ENCODE measurements at places on chromosomes 16 and 17.

GRCh38 chr16:68779891-68780290, 42.8 kb downstream of the CDH1 start:
- H3K27ac ChIP-seq, result peak overlapping the region; percentile 87
- H3K36me3 ChIP-seq, result no peaks in the 10 kb centered on the region
- no peak for DNase-seq
- no peak overlapping the region for H3K4me3 ChIP-seq
- H3K27me3 ChIP-seq, result no peaks in the 10 kb centered on the region

DNA sequence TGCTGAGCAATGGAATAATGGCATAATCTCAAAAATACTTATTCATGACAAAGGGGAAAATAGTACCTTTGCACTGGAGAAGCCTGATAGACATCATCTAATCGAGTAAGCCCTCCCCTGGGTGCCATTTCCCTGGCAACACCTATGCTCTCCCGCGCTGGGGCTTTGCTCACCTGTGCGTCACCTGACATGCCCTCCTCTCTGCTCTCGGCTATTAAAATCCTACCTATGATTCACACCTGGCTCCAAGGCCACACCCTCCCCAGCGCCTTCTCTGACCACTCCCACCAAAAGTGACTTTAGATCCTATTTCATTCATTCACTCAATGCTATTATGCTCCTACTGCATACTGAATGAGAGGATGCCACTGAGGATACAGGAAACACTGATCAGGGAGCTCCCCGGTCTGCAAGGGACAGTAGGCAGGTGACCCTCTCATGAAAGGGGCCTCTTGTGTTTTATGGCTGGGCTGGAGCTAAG, 83.9 kb downstream of the NT5M start:
- no peaks in the 10 kb centered on the region for H3K36me3 ChIP-seq
- H3K4me1 ChIP-seq, result peaks cover 5% of the 10 kb centered on the region
- no peak for DNase-seq
- H3K4me3 ChIP-seq, result no peak overlapping the region

GRCh38 chr17:10956821-10957220, 118.9 kb upstream of the PIRT start:
- no peaks in the 10 kb centered on the region for H3K36me3 ChIP-seq
- no peak overlapping the region for H3K27ac ChIP-seq
- H3K27me3 ChIP-seq, result peaks cover 3% of the 10 kb centered on the region
- no peaks in the 10 kb centered on the region for H3K4me1 ChIP-seq
- no peak for DNase-seq

GRCh38 chr16:69669577-69669976, 56.8 kb downstream of the NQO1 start:
- DNase-seq, result no peak
- no peaks in the 10 kb centered on the region for H3K27me3 ChIP-seq
- H3K4me1 ChIP-seq, result no peaks in the 10 kb centered on the region

DNA sequence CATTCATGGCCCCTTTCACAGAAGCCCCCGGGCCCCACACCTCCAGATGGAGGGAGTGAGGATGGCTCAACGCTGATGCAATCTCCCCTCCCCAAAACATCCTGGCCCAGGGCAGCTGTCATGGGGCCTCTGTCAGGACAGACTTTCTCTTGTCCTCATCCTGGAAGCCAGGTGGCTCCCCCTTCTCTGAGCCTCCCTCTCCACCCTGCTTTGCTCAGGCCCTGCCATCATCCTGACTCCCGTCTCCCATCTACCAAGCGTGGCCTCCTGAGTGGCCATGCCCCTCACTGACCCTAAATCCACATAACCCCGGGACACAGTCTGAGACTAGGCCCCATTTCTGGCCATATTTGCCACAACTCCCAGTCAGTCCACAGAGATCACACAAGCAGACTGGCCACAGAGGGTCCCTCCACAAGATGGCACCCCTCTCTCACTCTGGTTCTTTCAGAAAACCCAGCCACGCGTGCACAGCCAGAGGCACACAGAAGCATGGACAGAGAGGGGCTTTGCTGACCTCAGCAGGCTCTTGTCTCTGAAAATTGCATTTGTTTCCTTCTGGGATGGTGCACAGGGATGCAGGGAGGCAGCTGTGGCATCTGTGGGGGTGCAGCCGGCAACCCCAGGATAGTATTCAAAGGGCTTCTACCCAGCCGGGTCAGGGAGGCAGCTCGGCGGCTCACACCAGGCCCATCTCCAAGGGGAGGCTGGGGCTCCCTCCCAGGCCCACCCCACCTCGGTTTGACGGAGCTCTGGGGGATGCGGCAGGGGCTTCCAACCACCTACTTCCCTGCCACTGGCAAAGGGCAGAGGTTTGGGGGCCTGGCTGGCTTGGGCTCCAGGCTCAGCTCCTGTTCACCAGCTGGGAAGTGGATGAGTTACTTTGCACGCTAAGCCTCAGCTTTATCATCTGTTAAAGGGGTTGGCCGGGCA, 16.9 kb downstream of the DOC2B start:
- no peak overlapping the region for H3K4me3 ChIP-seq
- no peaks in the 10 kb centered on the region for H3K27me3 ChIP-seq
- peaks cover 24% of the 10 kb centered on the region for H3K36me3 ChIP-seq
- no peaks in the 10 kb centered on the region for H3K4me1 ChIP-seq
- H3K27ac ChIP-seq, result no peak overlapping the region

GRCh38 chr16:73232555-73233328, 184.8 kb upstream of the ZFHX3 start:
- DNase-seq, result no peak
- no peak overlapping the region for H3K27ac ChIP-seq

DNA sequence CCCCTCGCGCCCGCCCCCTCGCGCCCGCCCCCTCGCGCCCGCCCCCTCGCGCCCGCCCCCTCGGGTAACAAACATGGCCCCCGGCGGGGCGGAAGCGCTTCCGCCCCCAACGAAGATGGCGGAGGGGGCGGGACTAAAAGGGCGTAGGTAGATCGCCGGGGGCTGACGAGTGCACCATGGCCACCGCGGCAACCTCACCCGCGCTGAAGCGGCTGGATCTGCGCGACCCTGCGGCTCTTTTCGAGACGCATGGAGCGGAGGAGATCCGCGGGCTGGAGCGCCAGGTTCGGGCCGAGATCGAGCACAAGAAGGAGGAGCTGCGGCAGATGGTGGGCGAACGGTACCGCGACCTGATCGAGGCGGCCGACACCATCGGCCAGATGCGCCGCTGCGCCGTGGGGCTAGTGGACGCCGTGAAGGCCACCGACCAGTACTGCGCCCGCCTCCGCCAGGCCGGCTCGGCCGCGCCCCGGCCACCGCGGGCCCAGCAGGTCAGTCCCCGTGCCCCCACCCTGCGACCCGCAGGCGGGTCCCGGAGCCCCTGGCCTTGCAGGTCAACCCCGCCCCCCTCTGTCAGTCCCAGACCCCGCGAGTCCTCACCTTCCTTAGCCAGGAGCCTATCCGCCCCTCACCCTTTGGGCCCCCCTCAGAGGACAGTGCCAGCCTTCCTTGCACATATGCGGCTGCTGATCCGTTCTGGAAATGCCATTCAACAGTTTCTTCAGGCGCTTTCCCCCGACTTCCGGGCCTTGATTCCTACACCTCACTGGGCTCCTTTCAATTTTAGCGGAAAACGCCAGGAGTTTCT, at the start of gene COG1:
Gene COG1, plus strand, starts transcription at position 162 of the 808 bp plus-strand sequence. Its CDS starts 15 bp downstream, at position 177.
- H3K4me3 ChIP-seq, result peak within 1 kb of the TSS; percentile 93
- peaks cover 11% of the 10 kb centered on the region for H3K4me1 ChIP-seq
- H3K36me3 ChIP-seq, result peaks cover 9% of the 10 kb centered on the region

DNA sequence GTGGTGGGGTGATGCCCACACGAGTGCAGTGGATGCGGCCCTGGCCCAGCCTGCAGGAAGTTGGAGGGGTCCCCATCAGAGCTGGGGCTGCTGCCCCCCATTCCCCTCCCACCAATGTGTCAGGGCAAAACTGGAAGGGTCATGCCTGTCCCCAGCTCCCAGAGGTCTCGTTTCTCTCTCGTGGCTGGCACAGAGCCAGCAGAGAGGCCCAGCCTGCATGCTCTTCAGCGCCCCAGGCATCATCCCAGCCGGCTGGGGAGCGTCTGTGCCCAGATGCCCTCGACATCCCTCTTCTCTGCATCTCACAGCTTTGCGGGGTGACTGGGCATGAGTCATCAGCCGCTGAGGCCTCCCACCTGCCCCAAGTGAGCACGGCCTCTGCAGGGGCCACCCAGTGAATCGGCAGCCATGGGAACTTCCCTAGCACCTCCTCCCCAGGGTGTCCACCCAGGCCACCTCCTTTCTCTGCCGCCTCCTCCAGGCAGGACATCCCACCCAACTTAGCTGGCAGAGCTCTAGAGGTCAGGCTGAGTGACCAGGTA, 9.8 kb upstream of the CSNK1D start:
- no peak overlapping the region for H3K4me3 ChIP-seq
- H3K4me1 ChIP-seq, result peaks cover 68% of the 10 kb centered on the region
- no peak for DNase-seq
- H3K27me3 ChIP-seq, result no peaks in the 10 kb centered on the region

DNA sequence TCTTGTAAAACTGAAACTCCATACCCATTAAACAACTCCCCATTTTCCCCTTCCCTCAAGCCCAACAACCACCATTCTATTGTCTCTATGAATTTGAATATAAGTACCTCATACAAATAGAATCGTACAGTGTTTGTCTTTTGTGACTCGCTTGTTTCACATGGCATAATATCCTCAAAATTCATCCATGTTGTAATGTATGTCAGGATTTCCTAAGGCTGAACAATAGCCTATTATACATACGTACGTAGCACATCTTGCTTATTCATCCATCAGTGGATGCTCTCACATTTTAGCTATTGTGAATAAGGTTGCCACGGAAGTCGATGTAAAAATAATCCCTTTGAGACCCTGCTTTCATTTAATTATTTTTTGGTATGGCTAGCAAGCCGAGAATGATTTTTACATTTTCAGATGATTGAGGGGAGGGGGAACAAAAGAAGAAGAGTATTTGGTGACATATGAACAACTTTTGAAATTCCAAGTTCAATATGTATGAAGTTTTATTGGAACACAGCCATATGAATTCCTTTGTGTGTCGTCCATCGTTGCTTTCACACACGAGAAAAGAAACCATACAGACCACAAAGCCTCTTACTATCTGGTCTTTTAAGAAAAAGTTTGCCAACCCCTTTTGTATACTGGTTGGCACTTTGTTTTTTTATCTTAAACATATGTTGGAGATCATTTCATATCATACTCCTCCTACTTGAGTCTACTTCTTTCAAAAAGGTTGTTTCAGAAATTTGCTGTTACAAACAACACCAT, 371.2 kb downstream of the NPIPA8 start:
- no peaks in the 10 kb centered on the region for H3K36me3 ChIP-seq
- no peak overlapping the region for H3K27ac ChIP-seq
- H3K27me3 ChIP-seq, result no peaks in the 10 kb centered on the region
- DNase-seq, result no peak
- H3K4me1 ChIP-seq, result no peaks in the 10 kb centered on the region

DNA sequence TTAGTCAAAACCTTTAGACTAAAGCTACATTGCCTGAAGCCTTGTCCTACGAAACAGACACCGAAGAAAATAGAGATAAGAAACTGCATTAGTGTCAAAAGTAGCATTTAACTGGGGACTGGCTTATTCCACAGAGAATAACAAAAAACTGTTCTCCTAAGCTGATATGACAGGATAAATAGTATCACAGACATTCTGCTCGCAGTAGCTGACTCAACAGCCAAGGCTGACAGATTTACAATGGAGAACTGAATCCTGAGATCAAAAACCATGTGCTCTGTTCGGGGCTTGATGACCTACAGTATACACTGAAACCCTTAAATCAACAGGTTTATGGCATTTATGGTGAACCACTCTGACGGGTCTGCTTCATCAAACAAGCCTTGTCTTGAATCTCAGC, 25.5 kb downstream of the ADAMTS18 start:
- no peak for DNase-seq
- no peak overlapping the region for H3K27ac ChIP-seq
- H3K4me1 ChIP-seq, result no peaks in the 10 kb centered on the region
- no peak overlapping the region for H3K4me3 ChIP-seq
- no peaks in the 10 kb centered on the region for H3K27me3 ChIP-seq

- no peak for DNase-seq
- peak overlapping the region; percentile 15 for H3K4me3 ChIP-seq
- no peaks in the 10 kb centered on the region for H3K4me1 ChIP-seq
- peak overlapping the region; percentile 64 for H3K27ac ChIP-seq
These were observed 263.4 kb downstream of the BCAS3 start for GRCh38 chr17:60941028-60941427.

GRCh38 chr16:89999831-90000574, 19.3 kb downstream of the DBNDD1 start:
- H3K27me3 ChIP-seq, result no peaks in the 10 kb centered on the region
- no peak overlapping the region for H3K27ac ChIP-seq
- no peak overlapping the region for H3K4me3 ChIP-seq
- no peak for DNase-seq

DNA sequence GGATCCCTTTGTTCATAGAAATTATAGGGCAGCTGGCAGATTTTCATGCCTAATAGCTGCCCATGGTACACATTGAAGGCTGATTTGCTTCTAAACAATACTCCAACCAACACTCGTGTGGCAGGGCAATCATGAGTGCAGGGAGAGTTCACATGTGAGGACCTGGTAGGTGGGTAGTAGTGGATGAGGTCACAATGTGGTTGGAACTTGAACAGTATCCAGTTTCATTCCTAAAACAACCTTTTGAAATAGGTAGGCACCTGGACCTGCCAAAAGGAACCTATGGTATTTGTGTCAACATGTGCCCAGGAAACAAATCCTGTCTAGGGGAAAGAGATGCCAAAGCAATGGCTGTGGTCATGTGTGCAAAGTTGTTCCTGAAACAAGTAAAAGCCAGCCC, 32.8 kb downstream of the CCL4 start:
- H3K4me3 ChIP-seq, result no peak overlapping the region
- H3K27me3 ChIP-seq, result no peaks in the 10 kb centered on the region
- no peaks in the 10 kb centered on the region for H3K4me1 ChIP-seq
- DNase-seq, result no peak

DNA sequence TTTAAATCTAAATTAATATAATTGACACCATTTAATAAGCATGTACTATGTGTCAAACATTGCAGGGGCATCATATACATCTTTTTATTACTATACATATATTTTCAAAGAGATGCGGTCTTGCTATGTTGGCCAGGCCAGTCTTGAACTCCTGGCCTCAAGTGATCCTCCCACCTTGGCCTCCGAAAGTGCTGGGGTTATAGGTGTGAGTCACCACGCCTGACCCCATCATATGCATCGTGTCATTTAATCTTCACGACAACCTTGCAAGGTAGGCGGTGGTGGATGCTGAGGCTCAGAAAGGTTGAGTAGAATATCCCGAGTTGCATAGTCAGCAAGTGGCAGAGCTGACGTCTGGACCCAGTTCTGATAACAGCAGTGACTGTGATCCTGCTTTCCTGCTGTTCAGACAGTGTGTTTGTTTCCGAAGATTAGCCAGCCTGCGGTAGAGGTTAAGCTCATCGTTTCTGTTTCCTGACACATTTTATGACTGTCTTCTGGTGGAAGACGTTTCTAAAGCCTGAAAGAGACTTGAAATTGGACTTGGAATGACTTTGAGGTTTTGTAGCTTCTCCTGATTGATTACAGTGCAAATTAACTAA, 316.6 kb downstream of the SNX29 start:
- no peaks in the 10 kb centered on the region for H3K27me3 ChIP-seq
- H3K27ac ChIP-seq, result no peak overlapping the region
- DNase-seq, result no peak
- no peak overlapping the region for H3K4me3 ChIP-seq

- peak overlapping the region; percentile 79 for H3K27ac ChIP-seq
- DNase-seq, result no peak
- peaks cover 33% of the 10 kb centered on the region for H3K4me1 ChIP-seq
- peak overlapping the region; percentile 63 for H3K4me3 ChIP-seq
These were observed 518 bp downstream of the MT1E start for GRCh38 chr16:56625943-56626654.

GRCh38 chr16:56870276-56870888, 5.4 kb downstream of the SLC12A3 start:
- no peak for DNase-seq
- no peak overlapping the region for H3K27ac ChIP-seq
- H3K4me1 ChIP-seq, result no peaks in the 10 kb centered on the region
- H3K27me3 ChIP-seq, result no peaks in the 10 kb centered on the region

GRCh38 chr17:36937001-36937958, at the start of gene LHX1:
LHX1 (plus strand) TSS chr17:36937475; CDS start chr17:36938198, 723 bp downstream.
- H3K27me3 ChIP-seq, result peaks cover 100% of the 10 kb centered on the region
- no peak for DNase-seq
- no peak within 1 kb of the TSS for H3K27ac ChIP-seq
- H3K36me3 ChIP-seq, result no peaks in the 10 kb centered on the region

Data from esophagus squamous epithelium (tissue), 5 donors.